ENCODE measurements at places on chromosomes 2 and 18.
A peak's percentile ranks its signal among the peaks of the same experiment; 100 is the strongest.

- no peak for DNase-seq
Measured at GRCh38 chr2:70965506-70965905, 12.9 kb upstream of the ANKRD53 start.

DNA sequence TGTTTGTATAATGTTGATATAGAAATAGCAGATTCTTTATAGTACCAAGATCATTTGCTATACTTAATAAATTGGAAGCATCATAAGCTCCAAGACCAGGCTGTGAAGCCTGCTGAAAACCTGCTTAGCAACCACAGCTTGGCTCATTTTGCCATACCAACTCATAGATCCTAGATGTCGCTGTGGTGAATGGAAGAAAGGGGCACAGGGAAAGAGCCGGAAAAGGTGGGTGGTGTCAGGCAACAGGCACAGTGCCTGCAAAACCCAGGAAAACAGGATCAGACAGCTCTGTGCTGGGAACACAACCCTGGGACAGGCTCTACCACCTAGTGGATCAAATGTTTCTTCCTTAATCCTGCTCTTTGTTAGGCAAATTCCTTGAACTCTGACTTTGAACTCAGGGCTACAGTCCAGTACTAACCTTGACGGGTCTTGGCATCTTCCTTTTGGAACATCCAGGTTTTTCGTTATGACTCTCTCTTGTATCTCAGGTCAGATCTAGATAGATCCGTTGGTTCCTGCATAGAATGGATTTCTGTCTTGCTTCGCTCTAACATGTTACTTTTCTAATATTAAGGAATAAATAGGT is 31.6 kb downstream of the TWSG1 start:
- DNase-seq = peak; percentile 4

GRCh38 chr18:44826418-44827259 is 146.0 kb downstream of the SETBP1 start:
- no peak for DNase-seq

- DNase-seq = no peak
Measured at GRCh38 chr18:75157851-75158250, 51.1 kb downstream of the PTGR3 start.

Data from cerebellar nuclear complex (tissue), 1 donor.